Neural crest cell (in vitro differentiated cells): ENCODE measurements at places on chromosomes 3 and 15. TPM values are rescaled to one million over a fixed set of nuclear protein-coding genes. Genes with fewer than 3 reads are reported as not detected.

DNA sequence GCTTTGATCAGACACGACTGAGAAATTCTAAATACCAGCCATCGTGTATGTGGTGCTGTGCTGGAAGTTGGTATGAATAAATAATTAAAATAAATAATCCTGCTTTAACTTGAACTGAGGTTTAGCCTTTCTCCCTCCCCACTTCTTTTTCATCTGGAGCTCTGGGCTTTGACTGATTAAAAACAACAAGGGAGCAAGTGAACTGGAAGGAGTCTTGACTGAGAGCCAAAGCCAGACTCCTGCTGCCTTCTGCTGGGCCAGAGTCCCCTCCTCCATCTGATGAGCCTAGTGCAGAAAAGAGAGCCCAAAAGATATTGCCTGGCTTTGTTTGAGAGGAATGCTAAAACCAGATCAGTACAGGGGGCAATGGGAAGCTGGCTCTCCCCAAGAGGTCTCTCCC lies 96.0 kb downstream of the CCNL1 start:
- no peak for DNase-seq

DNA sequence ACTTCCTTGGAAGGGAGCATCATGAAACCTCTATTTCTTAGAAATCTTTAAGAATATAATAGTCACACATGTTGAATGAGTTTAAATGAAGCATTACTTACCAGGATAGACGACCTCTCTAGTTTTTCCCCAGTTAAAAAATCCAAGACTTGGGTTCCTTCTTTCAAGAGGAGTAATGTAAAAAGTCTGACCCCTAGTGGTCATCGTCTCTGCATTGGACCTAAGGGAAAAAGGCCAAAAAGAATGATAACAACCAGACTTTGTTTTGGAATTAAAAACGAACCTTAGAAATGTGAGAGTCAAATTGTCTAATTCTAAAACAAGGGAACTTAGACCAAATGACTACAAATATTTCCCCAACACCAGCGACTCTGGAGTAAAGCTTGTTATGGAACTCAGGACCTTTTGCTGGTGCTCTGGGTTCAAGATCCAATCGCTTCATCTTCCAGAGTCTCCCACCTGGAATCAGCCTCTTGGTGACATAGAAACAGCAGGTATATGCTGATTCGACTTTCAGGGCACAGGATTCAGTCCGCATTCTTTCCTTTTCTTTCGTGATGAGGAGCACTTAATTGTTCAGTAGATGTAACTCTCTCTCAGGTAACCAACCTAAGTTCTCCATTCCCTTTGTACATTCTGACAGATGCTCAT lies 214.8 kb upstream of the TPRG1 start:
- DNase-seq = peak; percentile 24

- no peak for DNase-seq
Observed at GRCh38 chr15:58934114-58934447, 602 bp upstream of the SLTM start.

The OCA2 gene
- 0.11 and 0.19 TPM in 2 replicates for total RNA-seq

The FSTL1 gene
- 180 and 199 TPM in 2 replicates for total RNA-seq

The LACTB gene
- 7.0 and 8.5 TPM in 2 replicates for total RNA-seq

The C3orf85 gene
- not detected in 2 replicates for total RNA-seq
